Adrenal gland (tissue), 19 donors: ENCODE measurements at places on chromosomes 4 and X. TPM values are rescaled to one million over a fixed set of nuclear protein-coding genes. Genes with fewer than 3 reads are reported as not detected.

The SHROOM2 gene
- 2.2 TPM for total RNA-seq

- no peak overlapping the region for H3K4me3 ChIP-seq
- H3K27ac ChIP-seq, result no peak overlapping the region
- no peaks in the 10 kb centered on the region for H3K27me3 ChIP-seq
- DNase-seq, result no peak
- H3K36me3 ChIP-seq, result no peaks in the 10 kb centered on the region
Observed at GRCh38 chrX:85020216-85020615, 16.5 kb downstream of the APOOL start.

The TCEAL2 gene
- total RNA-seq, result 0.72 TPM

GRCh38 chrX:151773434-151773833 is 38.9 kb downstream of the CNGA2 start:
- H3K27ac ChIP-seq, result no peak overlapping the region
- H3K4me3 ChIP-seq, result no peak overlapping the region
- no peaks in the 10 kb centered on the region for H3K27me3 ChIP-seq
- H3K4me1 ChIP-seq, result no peaks in the 10 kb centered on the region
- no peaks in the 10 kb centered on the region for H3K36me3 ChIP-seq

DNA sequence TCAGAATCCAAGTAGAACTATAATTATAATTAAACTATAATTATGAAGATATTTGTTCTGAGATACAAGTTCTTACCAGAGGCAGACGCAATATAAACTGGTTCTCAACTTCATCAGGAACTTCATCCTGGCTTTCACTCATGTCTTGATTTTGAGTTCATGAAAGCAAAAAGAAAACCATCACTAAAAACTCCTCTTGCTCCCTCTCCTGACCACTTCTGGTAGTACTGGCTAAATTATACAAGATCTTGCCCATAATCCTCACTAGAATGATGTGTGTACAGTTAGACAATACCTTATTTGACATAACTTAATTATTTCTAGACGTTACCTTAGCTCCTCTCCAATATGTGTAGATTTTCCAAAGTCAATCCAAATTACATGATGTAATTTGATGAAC is 3.7 kb downstream of the TAF7L start:
- H3K27me3 ChIP-seq, result peaks cover 28% of the 10 kb centered on the region
- no peaks in the 10 kb centered on the region for H3K4me1 ChIP-seq
- H3K4me3 ChIP-seq, result no peak overlapping the region

The DGAT2L6 gene
- not detected for total RNA-seq

The L1CAM gene
- total RNA-seq, result 31.8 TPM

DNA sequence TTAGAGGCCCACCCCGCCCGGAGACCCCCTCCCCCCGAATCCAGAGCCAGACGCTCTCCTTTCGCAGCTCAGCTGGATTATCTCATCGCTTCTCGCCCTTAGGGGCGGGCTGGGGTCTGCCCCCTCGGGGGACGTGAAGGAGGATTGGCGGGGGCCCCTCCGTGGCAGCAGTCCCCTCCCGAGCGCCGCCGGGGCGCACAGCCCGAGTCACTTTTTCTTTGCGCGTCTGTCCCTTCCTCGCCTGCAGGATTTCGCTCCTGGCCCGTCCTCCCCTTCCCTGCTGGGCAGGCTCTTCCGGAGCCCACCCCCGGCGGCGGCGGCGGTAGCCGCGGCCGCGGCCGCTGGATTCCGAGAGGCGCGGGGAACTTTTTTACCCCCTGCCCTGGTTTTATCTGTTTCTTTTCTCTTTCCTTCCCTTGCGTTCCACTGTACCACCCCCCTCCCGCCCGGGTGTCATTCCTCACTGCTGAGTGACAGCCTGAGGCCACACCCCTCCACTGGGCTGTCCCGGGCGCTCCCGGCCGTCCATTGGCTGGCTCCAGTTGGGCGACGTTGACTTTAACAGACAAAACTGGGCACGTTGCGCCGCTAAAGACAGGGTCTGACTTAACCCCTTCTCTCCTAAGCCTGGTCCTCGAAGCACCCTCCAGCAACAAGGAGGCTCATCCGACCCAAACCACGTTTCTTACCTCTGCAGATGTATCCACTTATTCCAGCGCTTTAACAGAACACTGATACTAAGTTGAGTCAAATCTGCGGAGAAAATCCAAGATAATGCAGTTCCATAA is 492 bp upstream of the NKX3-2 start:
- no peaks in the 10 kb centered on the region for H3K36me3 ChIP-seq
- H3K4me3 ChIP-seq, result no peak overlapping the region
- peaks cover 91% of the 10 kb centered on the region for H3K27me3 ChIP-seq
- no peaks in the 10 kb centered on the region for H3K4me1 ChIP-seq
- H3K27ac ChIP-seq, result peak overlapping the region; percentile 27

GRCh38 chr4:2574863-2575262 is 38.4 kb downstream of the FAM193A start:
- no peaks in the 10 kb centered on the region for H3K27me3 ChIP-seq
- H3K27ac ChIP-seq, result no peak overlapping the region
- DNase-seq, result no peak
- no peaks in the 10 kb centered on the region for H3K4me1 ChIP-seq

The ADAMTS3 gene
- total RNA-seq, result 1.1 TPM

GRCh38 chr4:88446124-88446523 is 10.8 kb upstream of the HERC5 start:
- H3K27ac ChIP-seq, result no peak overlapping the region
- no peaks in the 10 kb centered on the region for H3K4me1 ChIP-seq

DNA sequence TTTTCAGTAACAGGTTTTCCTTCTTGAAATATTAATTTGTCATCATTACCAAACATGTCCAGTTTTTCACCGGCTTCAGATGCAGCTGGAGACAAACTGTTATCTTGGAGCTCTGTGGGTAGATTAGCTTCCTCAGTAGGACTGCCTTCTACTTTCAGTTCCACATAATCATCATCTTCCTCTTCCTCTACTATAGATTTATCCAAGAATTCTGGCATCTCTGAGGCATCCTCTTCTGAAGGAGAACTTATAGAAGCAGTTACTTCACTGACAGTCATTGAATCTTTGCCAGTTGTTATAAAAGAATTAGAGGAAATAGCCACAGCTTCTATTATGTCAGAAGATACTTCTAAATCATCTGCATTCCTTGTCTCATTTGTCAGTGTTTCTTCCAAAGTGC is 162.9 kb downstream of the LRBA start:
- no peaks in the 10 kb centered on the region for H3K36me3 ChIP-seq
- H3K27ac ChIP-seq, result no peak overlapping the region
- no peak overlapping the region for H3K4me3 ChIP-seq
- DNase-seq, result no peak
- no peaks in the 10 kb centered on the region for H3K4me1 ChIP-seq

- peak within 1 kb of the TSS; percentile 7 for H3K4me3 ChIP-seq
- H3K36me3 ChIP-seq, result no peaks in the 10 kb centered on the region
- DNase-seq, result peak; percentile 91
- peaks cover 5% of the 10 kb centered on the region for H3K4me1 ChIP-seq
- H3K27ac ChIP-seq, result peak within 1 kb of the TSS; percentile 78
Observed at GRCh38 chrX:1537031-1537715, at the start of gene P2RY8. P2RY8 (minus strand) TSS chrX:1537185; CDS start chrX:1466558, 70,627 bp downstream.
